ENCODE measurements at places on chromosomes 1 and 21. TPM values are rescaled to one million over a fixed set of nuclear protein-coding genes. Genes with fewer than 3 reads are reported as not detected.

KCNH1 gene
- not detected for total RNA-seq

ETNK2 gene
- total RNA-seq, result 44.3 TPM

DPT gene
- total RNA-seq, result not detected

OSCP1 gene
- 4.6 TPM for total RNA-seq

OLIG2 gene
- 0.17 TPM for total RNA-seq

ZBTB8OS gene
- 64.8 TPM for total RNA-seq

FCER1G gene
- total RNA-seq, result 0.35 TPM

CELA3A gene
- total RNA-seq, result not detected
